ENCODE measurements at places on chromosomes 3 and 15.

- DNase-seq: no peak
Measured at GRCh38 chr3:159301961-159302360, 500.1 kb downstream of the MFSD1 start.

DNA sequence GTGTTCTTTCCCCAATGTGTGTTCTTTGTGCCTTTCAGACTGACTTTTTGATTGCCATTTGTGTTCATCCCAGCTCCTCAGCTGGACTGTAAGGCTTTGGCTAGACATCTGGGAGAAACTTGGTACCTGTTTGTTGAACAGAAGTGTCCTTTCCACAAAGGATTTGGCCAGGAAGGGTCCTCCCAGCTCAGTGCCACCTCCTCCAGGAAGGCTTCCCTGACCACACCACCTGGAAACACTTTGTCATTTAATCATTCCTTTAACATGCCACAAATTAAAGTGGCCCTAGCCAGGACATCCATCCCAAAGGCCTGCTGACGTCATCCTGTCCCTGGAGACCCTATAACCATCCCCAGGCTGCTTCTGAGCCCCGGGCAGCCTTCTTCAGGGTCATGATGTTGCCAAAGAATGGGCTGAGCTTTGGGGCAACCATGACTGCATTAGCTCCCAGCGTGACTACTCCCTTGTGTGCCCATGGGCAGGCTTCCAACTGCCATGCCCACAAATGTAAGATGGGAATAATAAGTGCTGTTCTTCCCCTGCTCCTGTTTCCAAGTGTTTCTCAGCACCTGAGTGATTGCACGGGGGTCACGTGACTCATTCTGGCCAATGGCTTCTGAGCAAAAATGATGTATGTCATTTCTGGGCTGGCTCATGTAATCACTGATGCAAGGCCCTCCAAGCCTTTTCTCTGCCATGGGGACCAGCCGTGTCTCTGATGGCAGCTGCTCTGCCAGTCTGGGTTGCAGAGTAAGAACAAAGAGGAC lies 112.5 kb upstream of the SMAD3 start:
- DNase-seq: no peak

DNA sequence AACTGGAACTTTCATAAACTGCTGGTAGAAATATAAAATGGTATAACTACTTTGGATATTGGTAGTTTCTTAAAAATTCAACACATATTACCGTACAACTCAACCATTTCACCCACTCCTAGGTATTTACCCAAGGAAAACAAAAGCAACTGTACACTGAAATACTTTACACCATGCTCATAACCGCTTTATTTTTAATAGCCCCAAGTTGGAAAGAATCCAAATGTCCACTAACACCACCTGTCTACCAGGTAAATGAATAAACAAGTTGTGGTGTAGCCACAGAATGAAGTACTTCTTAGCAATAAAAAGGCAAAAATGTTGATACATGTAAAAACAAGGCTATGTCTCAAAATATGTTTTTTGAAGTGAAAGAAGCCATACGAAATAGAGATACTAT lies 215.9 kb upstream of the PEX5L start:
- no peak for DNase-seq

- DNase-seq: no peak
Measured at GRCh38 chr3:116341899-116342298, 103.4 kb downstream of the LSAMP start.

All from stimulated activated naive CD8-positive, alpha-beta T cell treated with anti-CD3 and anti-CD28 coated beads, Interleukin-15, amount 100 ng/mL, for 72 hours (primary cell).